ENCODE measurements at places on chromosomes 2 and 18.

GRCh38 chr2:183014005-183014404 lies 24.3 kb downstream of the NCKAP1 start:
- DNase-seq = no peak

GRCh38 chr18:59986139-59986538 lies 86.3 kb downstream of the PMAIP1 start:
- DNase-seq = no peak

- DNase-seq = no peak
These were observed 37.7 kb upstream of the ST3GAL5 start for GRCh38 chr2:85926526-85926925.

DNA sequence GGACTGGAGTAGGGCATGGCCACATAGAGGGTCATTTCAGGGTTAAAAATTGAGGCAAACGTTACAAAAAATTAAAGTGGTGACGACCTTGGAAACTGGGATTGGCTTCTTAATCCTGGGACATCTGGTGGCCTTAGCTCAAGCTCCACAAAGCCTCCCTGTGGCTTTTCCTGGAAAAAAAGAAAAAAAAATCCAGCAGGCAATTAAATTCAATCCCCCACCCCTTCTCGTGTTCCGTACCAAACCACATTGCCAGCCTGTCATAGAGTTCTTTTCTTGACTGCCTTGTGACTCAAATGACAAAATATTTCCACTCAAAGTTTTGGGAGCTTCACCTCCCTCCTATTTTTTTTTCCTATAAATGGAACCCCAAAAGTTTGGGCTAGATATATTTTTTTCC lies 195.6 kb downstream of the HRH4 start:
- no peak for DNase-seq

- no peak for DNase-seq
These were observed 97.2 kb upstream of the TSPYL6 start for GRCh38 chr2:54353216-54353615.

- DNase-seq = no peak
These were observed 286.5 kb upstream of the CDH7 start for GRCh38 chr18:65464361-65464760.

DNA sequence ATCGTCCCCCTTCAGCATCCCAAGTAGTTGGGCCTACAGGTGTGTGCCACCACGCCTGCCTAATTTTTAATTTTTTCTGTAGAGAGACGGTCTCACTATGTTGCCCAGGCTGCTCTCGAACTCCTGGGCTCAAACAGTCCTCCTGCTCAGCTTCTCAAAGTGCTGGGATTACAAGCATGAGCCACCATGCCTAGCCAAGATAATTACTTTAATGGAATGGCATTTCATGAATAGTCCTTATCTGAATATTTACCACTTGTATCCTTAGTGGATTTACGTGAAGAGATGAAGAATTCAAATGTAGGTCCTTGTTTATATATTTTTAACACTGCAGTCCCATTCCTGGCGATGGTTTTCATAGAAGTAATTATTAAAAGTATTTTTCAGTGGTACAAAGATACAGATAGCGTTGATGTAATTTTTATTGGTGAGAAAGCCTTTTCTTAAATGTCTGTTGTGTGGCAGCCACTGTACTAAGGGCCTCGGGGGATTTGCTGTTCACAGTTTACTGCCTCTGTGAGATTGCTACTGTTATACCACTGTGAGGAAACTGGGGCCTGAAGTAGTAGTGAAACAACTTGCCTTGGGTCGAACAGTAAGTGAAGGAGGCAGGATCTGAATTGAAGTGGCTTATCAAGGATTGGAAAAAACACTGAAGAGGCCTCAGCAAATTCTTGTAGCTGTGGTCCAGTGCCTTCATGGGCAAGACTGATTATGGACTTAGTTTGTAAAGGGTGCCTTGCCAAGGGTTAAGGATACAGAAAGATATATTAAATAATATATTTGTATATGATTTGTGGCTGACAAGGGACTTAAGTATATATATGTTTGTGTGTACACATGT lies 151.2 kb downstream of the PRPF40A start:
- DNase-seq = no peak

GRCh38 chr2:31694444-31694843 lies 113.7 kb upstream of the SRD5A2 start:
- DNase-seq = no peak

DNA sequence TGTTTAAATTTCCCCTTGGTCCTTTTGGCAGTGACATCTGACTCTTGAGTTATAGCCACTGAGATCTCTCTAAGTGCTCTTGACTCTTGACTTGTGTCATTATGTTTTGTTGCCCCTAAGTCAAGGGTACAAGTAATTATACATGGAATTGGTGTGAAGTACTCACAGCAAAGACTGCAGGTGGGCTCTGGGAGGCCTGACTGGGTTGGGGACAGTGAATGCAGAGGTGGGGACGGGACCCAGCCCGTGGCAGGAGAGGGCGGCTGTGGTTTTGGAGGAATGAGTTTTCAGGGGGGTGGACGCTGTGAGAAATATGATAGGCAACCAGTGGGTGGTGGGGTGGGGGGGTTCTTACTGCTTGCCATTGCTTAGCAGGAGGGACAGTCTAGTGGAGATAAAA lies 97.8 kb downstream of the NCK2 start:
- no peak for DNase-seq

DNA sequence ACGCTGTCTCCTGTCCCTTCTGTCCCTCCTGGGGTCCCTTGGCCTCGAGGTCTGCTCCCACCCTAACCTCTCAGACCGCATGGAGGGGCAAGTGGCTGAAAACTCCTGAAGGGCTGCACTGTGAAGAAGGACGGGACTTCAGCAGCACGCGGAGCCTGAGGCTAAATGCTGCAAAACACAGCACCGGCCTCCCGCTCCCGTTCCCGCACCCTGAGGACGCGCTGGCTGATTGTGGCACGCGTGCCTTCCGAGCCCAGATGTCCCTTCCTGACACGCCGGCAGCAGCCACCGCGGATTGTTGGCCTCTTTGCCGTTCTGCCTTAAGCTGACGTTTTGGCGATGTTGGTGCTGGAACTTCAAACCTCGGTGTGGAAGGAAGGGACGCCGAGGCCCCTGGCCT lies 125.9 kb upstream of the CTDP1 start:
- no peak for DNase-seq

DNA sequence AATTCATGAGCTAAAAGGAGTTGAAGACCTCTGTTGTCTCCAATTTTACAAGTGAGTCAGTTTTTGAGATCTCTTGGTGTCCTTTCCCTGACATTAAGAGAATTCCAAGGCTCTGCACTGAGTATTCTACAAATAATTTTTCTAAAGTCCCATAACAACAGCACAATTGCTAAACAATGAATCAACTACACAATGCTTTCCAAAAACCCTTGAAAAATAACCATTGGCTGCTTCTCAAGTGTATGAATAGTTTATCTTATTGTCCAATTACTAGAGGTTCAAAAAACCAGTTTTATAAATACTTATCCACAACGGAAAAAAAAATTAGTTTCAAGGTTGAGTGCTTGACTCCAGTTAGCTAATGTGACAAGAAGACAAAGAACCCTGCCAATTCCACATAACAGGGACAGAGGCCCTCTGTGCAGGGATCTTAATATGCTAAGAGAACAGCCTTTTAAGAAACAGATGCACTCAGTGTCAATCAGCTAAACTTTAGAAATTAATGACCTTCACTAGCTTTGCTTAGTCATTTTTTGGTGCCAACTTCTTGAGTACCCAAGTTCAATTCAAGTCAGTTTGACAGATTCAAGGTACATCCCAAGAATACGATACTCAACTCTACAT lies 266.6 kb upstream of the CYP26B1 start:
- DNase-seq = no peak

DNA sequence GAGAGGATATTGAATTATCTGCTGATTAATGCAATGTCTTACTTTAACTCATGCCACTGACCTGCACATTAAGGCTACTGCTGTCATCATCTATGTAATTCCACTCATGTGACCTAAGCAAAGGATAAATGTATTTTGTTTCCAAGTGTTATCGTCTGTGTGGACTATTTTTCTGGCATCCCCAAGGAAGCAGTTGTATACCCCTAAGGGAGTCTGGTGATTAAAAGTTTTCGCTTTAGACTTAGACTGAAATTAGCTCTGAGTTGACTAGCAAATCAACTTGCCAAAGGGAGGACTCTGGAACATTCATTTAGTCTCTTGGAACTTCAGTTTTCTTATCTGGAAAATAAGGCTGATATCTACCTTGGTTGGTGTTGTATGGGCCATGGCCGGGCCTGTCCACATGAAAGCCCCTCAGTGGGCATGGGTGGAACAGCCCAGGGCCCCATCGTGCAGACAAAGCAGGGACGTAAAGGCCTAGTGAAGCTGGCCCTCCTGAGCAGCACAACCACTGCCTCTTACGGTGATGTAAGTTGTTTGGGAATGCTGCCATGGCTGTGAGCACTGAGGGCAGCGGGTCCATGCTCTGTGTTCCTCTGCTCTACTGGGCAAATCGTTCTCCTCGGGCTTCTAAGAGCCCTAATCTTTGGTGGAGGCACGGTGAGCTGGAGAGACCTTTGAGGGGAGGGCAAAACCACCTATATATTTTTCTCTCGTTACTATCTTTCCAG lies 144.4 kb upstream of the RNF152 start:
- DNase-seq = no peak

GRCh38 chr2:1777781-1778180 lies 33.5 kb upstream of the PXDN start:
- no peak for DNase-seq

DNA sequence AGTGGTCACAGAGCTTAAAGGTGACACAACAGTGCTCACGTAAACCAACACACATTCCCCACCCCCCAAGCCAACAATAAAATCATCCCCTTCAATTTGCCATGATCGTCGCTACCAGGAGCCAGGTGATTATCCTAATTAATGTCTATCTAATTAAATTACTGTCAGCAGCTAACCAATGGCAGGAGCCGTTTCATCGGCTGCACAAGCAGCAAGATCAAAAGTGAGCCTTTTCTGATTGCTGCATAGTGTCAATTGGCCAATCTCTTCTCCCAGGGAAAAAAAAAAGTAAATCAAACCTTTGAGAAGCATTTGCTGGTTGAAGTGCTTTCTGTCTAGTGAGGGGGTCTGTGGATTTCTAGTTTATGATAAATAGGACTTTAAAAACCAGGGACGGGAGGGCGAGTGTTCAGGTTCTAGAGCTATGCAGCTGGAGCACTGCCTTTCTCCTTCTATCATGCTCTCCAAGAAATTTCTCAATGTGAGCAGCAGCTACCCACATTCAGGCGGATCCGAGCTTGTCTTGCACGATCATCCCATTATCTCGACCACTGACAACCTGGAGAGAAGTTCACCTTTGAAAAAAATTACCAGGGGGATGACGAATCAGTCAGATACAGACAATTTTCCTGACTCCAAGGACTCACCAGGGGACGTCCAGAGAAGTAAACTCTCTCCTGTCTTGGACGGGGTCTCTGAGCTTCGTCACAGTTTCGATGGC lies at the start of gene TBR1:
Gene TBR1 (plus strand): TSS at position 311 of the 721 bp plus-strand sequence. CDS start 114 bp downstream, at position 425.
- DNase-seq = no peak

GRCh38 chr2:67232936-67233335 lies 164.2 kb upstream of the ETAA1 start:
- DNase-seq = no peak

- no peak for DNase-seq
These were observed 675.1 kb downstream of the NRXN1 start for GRCh38 chr2:50356858-50357257.

- no peak for DNase-seq
These were observed 99.4 kb upstream of the DSEL start for GRCh38 chr18:67615876-67616275.
